ENCODE measurements at places on chromosomes 12 and 14.

- DNase-seq: no peak
Measured at GRCh38 chr12:54546511-54546910, 2.9 kb upstream of the PDE1B start.

- no peak for DNase-seq
Measured at GRCh38 chr12:67056329-67056728, 212.8 kb upstream of the CAND1 start.

DNA sequence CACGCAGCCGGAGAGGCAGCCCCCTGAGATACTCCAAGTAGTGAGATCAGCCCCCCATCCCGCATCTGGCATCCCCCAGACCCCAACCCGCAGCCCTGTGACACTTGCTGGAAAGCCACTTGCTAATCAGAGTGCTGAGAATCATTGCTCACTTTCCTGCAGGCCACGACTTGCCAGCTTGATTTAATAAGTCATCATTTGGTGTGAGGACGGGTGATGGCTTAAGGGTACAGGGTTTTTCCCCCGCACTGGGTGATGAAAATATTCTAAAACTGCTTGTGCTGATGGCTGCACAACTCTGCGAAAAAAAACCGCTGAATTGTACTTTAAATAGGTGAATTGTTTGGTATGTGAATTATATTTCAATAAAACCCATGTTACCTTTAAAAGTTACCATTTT is 171.2 kb downstream of the FOXN3 start:
- no peak for DNase-seq

- no peak for DNase-seq
Measured at GRCh38 chr14:26026384-26026783, 571.4 kb downstream of the NOVA1 start.

DNA sequence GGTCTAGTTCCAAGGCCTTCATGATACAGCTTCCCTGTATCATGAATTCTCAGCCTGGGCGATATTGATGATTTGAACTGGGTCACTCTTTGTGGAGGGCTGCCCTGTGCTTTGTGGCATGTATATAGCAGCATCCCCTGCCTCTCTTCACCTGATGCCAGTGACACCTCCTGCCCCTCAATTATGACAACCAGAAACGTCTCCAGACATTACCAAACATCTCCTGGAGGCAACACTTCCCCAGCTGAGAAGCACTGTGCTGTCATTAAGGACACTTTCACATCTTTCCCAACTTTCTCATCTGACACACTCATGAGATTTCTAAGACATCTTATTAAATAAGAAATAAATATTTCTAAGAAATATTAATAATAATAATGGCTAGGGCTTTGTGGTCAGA is 315.3 kb downstream of the BCL11B start:
- DNase-seq: no peak

DNA sequence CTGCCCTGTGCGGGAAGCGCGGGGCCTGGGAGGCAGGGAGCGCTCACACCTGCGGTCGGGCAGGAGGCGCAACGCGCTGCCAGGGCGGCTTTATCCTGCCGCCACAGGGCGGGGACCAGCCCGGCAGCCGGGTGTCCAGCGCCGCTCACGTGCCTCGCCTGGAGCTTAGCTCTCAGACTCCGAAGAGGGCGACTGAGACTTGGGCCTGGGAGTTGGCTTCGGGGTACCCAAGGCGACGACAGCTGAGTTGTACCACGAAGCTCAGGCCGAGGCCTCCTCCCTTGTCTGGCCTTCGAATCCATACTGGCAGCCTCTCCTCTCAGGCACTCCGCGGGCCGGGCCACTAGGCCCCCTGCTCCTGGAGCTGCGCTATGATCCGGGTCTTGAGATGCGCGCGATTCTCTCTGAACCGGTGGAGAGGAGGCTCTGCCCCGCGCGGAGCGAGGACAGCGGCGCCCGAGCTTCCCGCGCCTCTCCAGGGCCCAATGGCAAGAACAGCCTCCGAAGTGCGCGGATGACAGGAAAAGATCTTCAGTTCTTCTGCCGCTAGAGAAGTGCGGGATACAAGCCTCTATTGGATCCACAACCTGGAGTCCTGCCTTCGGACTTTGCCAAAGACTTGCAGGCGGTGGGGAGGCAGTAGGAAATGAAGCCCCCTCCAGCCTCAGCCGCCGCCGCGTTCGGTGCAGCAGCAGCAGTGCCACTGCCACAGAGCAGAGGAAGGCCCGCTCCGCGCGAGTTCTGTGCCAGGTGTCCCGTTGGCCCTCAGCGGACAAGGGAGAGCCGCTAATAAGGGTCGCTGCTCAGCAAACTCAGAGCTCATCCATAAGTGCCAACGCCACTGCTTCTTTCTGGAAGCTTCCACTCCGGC is 6.8 kb downstream of the SIX1 start:
- DNase-seq: peak; percentile 84

GRCh38 chr14:98927986-98928385 is 344.0 kb downstream of the BCL11B start:
- DNase-seq: no peak

- DNase-seq: no peak
Measured at GRCh38 chr14:75917946-75918335, 63.9 kb downstream of the TGFB3 start.
